Tongue (tissue), 3 donors: ENCODE measurements at places on chromosomes 12 and 14.

- DNase-seq = no peak
Measured at GRCh38 chr12:111426344-111427185, 20.8 kb downstream of the SH2B3 start.

DNA sequence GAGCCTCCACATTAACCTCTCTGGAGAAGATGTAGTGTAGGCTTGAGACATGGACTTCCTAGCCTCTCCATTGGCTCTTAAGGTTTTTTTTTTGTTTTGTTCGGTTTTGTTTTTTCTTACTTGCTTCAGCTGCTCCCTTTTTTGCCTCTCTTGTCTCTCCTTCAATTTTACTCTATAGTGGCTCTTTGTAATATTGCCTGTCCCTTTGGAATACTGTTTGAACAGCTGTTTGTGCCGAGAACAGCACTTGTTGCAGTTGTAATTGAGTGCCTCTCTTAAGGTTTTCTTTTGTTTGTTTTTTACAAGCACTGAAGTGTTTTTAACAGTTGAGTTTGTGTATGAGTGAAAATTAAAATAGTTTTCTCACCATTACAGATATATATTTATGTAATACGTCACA is 567.7 kb downstream of the LRFN5 start:
- peak; percentile 41 for DNase-seq

- no peak for DNase-seq
Measured at GRCh38 chr14:95500201-95500681, 16.2 kb downstream of the SYNE3 start.

DNA sequence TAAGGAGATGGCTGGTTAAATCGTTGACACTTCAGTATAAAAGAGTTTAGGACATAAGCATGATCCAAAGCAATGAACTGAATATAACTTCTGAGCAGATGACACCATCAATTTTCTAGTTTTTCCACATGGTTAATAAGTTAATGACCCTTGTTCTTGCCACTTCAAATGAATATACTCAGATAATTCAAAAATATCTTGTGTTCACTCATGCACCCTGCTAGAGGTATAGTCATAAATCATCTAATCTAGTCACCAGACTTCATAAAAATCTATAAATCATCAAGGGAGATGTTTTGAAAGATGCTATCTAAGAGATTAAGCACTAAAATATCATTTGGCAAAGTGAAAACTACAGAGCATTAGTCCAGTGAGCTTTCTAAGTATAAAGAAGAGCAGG is 131.9 kb downstream of the MDGA2 start:
- no peak for DNase-seq

DNA sequence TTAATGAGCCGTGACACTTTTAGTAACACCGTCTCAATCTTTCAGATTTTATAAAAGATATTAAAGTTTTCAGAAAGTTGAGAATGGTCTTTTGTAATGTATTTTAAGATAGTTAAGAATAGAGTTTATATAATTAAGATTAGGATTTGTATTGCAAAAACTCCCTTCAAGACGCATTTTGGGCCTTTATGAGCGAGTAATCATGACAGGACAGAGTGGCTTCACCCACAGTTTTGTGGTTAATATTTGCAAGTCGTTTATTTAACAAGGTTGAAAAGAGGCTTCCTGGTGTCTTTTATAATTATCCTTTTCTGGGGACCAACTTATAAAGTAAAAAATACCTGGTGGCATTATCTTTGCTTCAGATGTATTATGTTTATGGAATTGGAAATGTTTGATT is 44.0 kb downstream of the TRAF3 start:
- no peak for DNase-seq

- no peak for DNase-seq
Measured at GRCh38 chr12:94405413-94406116, 54.1 kb downstream of the CEP83 start.

- DNase-seq = no peak
Measured at GRCh38 chr12:23729359-23729758, 220.1 kb downstream of the SOX5 start.

DNA sequence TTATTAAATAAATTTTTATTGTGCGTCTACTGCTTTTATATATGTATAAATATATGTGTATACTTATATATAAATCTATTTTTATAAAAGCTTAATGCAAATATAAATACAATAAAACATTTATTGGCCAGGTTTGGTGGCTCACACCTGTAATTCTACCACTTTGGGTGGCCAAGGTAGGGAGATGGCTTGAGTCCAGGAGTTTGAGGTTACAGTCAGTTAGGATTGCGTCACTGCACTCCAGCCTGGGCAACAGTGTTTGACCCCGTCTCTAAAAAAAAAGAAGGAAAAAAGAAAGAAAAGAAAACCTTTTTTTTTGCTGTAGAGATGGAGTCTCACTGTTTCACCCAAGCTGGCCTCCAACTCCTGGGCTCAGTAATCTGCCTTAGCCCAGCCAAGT is 20.9 kb downstream of the ACTR6 start:
- DNase-seq = no peak

DNA sequence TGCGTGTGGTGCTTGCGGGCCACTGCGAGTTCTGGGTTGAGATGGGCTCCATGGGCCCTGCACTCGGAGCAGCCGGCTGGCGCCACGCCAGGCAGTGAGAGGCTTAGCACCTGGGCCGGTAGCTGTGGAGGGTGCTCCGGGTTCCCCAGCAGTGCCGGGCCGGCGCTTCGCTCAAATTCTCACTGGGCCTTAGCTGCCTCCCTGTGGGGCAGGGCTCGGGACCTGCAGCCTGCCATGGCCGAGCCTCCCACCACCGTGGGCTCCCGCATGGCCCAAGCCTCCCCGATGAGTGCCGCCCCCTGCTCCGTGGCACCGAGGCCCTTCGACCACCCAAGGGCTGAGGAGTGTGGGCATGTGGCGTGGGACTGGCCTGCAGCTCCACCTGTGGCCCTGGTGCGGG is 375.7 kb downstream of the NELL2 start:
- DNase-seq = no peak

GRCh38 chr14:98949481-98950135 is 322.4 kb downstream of the BCL11B start:
- peak; percentile 74 for DNase-seq
